DMS79 (cell line): ENCODE measurements at places on chromosomes 7 and 10.

GRCh38 chr10:90712529-90712928, 145.3 kb downstream of the HTR7 start:
- no peak for DNase-seq

DNA sequence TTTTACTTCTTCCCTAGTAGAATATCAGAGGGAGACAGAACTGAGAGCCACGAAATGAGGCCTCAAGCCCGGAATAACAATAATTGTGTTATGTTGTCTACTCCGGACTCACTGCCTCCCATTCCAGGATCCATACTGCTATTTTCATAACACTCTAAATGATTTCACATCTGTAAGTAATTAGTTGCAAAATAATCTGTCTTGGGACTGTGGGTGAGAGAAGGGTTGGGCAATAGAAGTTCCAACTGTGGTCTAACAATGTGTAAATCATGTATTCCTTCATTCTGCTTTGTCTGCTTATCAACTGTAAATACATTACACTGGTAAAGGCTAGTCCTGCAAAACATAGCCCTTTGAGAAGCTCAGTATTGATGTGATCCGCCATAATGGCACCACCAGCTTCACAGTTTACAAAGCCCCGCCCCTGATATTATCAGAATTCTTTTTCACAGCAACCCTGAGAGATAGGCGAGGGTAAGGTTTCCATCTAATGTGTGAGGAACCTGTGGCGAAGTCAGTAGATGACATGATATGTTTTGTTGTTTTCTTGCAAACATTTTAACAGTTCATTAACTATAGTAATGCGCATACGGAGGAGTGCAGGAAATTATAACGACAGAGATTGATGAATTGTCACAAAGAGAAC, 265.7 kb upstream of the BMPER start:
- no peak for DNase-seq

DNA sequence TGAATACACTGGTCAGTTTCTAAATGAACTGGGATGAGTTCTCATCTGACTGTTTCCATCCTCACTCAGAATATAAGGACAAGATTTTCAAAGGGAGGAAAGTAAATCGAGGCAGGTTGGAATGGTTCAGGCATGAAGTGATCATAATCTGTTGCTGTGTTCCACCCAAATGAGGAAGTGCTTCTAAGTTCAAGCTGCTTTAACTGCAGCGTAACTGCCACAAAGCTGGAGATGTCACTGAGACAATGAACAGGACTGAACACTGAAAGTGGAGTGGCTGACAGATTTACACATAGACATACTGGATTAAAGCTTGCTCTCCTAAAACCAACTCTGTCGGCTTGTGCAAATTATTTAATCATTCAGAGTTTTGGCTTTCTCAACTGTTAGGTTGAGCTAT, 66.6 kb downstream of the GPR37 start:
- no peak for DNase-seq

- DNase-seq: no peak
Observed at GRCh38 chr10:123800821-123801220, 90.8 kb downstream of the CPXM2 start.

DNA sequence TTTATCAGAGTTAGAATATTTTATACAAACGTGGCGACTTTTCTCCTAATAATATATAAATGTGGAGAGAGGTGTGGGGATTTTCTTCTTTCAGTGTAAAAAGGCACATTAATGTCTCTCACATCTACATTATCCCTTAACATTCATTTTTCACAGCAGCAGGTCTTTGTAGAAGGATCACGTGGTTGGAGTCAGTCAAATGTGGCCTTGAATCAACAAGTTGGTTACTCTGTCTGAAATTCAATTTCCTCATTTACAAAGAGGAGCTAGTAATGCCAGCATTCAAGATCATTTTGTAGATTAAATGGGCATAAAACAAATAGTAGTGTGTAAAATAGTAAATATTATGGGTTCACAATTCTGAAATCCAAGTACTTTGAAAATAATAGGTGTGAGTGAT, 183.1 kb upstream of the SEMA3E start:
- DNase-seq: no peak

GRCh38 chr10:12705943-12706342, 295.6 kb downstream of the CCDC3 start:
- no peak for DNase-seq

GRCh38 chr10:82922046-82922445, 1047.1 kb downstream of the NRG3 start:
- no peak for DNase-seq

GRCh38 chr7:157892751-157893523, 556.1 kb downstream of the DNAJB6 start:
- no peak for DNase-seq

- no peak for DNase-seq
Observed at GRCh38 chr10:29392376-29393021, 103.6 kb downstream of the LYZL1 start.

DNA sequence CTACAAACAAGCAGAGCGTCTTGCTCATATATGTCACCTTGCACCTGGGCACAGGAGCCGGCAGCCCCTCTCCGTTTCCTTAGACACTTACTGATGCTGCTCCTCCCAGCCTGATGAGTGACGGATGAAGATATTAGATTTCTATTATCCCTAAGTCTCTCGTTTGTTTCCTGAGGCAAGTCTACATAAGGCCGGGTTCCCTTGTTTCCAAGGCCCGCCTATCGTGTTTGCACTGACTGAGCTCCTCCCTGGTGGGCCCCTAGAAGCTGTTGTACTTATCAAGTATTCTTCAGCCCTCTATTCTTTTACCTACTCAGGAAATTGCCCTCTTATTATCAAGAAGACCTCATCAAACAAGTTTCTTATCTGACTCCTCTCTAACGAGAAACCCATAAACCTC, 18.5 kb downstream of the SH3PXD2A start:
- no peak for DNase-seq

GRCh38 chr10:9819756-9820494, 1197.7 kb upstream of the CELF2 start:
- DNase-seq: no peak

- DNase-seq: no peak
Observed at GRCh38 chr10:65213170-65213569, 1692.0 kb downstream of the REEP3 start.

DNA sequence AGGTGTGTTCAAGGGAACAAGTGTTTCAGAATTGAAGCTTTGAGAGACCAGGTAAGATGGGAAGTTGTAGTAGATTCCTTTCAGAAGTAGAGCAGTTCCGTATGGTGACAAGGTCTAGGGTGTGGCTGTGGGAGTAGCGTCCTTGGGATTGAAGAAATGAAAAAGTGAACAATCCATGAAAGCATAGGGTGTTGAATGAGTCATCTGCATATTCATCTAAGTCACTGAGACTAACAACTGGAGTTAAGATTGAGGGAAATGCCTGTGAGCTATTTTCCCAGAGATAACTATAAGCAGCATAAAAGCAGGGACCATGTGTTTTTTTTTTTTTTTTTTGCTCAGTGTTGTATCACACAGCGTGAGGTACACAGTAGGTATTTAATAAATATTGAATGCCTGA, 134.8 kb downstream of the PHTF2 start:
- no peak for DNase-seq

- DNase-seq: no peak
Observed at GRCh38 chr10:124470544-124471434, 9.2 kb downstream of the LHPP start.

- no peak for DNase-seq
Observed at GRCh38 chr7:30983914-30984247, 20.1 kb downstream of the GHRHR start.

GRCh38 chr10:73858013-73858708, 16.2 kb downstream of the CAMK2G start:
- no peak for DNase-seq

- no peak for DNase-seq
Observed at GRCh38 chr7:26616235-26616634, 248.2 kb downstream of the SKAP2 start.
